ENCODE measurements at places on chromosomes 2 and 18.

GRCh38 chr2:181937473-181937872 lies 45.9 kb downstream of the ITPRID2 start:
- DNase-seq, result no peak

GRCh38 chr2:161761160-161761559 lies 136.9 kb downstream of the SLC4A10 start:
- DNase-seq, result no peak

GRCh38 chr2:117983040-117983439 lies 30.8 kb downstream of the CCDC93 start:
- no peak for DNase-seq

- no peak for DNase-seq
Measured at GRCh38 chr18:56831988-56832387, 180.8 kb downstream of the WDR7 start.

DNA sequence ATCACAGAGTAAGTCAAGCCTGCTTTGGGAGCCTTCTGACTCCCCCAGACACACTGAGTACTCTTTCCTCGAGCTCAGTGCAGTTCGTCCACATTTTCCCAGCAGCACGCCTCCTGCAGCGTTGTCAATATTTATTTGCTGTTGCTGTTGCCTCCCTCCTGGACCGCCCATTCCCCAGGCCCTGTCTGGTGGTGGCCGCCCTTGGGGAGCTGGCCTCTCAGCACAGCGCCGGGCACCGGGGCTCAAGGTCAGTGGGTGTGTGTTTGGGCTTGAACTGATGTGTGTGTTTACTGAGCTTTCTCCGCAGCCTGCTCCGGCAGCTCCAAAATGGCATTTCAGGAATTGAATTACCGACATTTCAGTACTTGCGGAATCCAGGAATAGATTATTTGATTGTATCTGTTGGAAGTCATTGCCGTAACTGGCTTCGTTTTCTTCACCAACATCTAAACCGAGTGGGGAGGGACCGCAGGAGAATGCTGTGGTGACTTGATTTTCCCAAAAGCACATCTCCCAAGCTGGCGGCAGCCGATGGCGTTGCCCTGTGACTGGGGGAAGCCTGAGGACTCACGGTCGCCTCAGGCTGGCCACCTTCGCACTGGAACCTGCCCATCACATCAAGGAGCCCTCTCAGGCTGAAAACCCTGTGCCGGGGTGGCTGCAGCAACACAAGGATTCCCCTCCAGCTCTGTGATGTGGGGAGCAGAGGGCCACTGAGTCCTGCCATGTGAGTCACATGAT lies 66.0 kb downstream of the HPCAL1 start:
- DNase-seq, result no peak

- DNase-seq, result no peak
Measured at GRCh38 chr2:234873828-234874173, 78.0 kb upstream of the SH3BP4 start.

DNA sequence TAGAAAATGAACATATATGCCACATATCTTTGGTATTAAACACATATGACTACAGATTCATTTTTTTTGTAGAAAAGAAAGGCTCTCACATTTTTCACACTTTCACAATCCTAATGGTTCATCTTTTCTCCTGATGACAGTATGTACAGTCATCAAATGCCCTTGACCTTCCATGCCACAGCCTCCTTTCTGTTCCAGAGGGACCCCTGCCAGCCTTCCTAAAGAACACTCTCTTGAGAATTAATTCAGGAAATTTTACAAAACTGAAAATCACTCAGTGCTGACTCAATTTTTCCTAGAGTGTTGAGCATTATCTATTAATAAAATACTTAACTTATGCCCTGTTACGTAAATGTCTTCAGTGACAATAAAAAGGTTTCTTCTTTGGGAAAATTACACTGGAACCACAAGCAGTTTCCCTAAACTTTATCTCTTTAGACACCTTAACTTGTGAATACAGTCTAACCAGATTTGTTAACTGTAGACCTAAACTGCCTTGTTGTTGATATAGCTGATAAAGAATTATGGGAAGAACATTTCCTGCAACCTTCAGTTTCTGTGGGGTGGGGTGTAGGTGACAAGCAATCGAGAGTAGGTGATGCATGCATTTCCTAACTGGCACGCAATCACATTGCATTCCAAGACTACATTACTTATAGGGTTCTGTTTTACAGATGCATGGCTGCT lies 15.3 kb upstream of the ACOXL start:
- no peak for DNase-seq

GRCh38 chr2:223758131-223758840 lies 79.1 kb downstream of the AP1S3 start:
- DNase-seq, result no peak

GRCh38 chr2:72613931-72614330 lies 211.9 kb downstream of the EXOC6B start:
- DNase-seq, result no peak

GRCh38 chr18:48804856-48805610 lies 145.7 kb downstream of the SMAD7 start:
- no peak for DNase-seq

DNA sequence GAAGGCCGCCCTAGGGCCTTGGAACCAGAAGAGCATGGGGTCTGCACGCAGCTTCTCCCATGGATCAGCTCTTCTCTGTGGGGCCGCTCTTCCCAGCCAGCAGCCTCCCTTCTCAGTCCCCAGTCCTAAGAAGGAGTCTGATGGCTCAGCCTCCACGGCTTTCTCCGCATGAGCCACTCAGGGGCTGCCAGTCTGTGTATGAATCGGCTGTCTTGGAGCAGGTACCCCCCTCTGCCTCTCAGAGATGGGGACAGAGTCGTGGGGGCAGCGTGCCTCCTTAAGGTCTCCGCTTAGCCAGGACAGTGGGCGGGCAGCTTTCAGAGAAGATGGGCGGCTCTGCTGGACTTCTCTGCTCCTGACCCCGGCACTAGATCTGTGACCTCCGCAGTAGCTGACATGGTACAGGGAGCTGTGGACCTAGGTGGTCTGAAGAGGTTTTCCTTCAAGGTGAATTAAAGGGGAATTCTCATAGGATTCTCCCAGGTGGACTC lies 21.6 kb downstream of the INPP5D start:
- DNase-seq, result no peak

DNA sequence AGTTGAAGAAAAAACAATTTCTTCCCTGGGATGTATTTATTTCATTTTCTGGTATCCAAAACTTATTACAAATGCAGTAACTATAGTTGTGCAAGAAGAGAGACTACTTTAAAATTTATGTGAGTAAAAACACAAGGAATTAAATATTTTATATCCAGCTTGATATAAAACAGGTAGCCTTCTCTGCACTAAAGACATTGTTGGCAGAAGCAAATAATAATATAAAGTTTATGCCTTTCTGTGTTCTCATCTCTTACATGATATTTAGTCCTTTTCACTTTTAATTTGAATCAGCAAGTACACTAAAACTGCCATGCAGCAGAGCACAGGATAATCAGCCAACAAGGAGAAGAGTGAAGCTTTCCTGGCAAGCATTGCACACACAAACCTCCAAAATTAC lies 352.7 kb downstream of the ARL6IP6 start:
- no peak for DNase-seq

GRCh38 chr2:178863856-178864620 lies 56.8 kb upstream of the TTN start:
- DNase-seq, result no peak

DNA sequence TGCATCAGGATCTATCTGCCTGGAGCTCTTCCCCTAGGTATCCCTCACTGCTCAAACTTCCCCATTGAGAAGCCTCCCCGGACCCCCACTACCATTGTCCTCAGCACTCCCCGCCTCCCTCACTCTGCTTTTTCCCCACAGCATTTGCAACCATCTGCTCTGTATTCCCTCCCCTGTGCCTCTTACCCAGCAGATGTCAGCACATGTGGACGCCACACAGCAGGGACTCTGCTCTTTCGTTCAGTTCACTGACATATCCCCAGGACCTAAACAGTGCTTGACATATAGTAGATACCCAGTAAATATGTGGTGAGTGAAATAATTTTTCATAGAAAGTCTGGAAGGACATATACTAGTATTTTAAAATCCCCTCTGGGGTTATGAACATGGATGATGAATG lies 101.1 kb downstream of the TMEM247 start:
- DNase-seq, result no peak

DNA sequence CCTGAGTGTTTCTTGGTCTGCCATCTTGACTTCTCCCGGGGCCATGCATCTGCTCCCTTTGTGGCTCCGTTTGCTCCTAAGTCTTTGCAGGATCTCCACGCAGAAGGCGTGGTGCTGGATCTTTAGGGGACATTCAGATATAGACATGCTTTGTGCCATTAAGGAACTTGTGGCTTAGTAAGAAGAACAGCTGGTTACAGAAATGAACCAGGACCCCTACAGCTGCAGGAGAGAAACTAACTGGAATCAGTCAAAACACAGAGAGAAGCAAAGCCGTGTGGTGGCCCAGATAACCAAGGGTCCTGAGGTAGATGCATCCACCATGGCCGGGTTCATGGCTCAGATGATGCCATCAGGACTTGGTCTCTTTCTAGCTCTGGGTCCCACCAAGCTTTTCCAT lies 97.6 kb downstream of the SH3RF3 start:
- DNase-seq, result no peak

DNA sequence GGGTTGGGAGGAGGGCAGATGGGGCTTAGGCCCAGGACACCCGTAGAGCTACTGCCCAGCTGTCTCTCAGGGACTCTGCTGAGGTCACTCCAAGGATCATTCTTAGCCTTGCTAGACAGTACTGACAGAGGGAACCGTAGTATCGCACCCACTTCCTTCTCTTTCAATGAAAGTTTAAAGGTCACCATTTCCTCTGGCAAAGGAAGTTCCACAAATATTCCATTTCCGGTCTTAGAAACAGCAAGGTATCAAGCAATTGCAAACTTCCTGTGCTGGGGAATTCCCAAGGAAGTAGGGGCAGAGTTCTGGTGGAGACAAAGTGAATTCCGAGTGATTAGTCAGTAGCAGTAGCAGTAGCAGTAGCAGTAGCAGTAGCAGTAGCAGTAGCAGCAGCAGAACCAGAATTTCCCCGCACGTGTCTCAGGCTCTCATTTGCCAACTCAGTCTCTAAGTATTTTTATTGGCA lies 24.7 kb downstream of the IL1B start:
- DNase-seq, result no peak

- DNase-seq, result no peak
Measured at GRCh38 chr2:129080715-129081476, 762.2 kb upstream of the HS6ST1 start.

GRCh38 chr2:190435031-190435670 lies 27.0 kb downstream of the MFSD6 start:
- peak; percentile 48 for DNase-seq

GRCh38 chr2:100197631-100198153 lies 55.3 kb upstream of the AFF3 start:
- no peak for DNase-seq

GRCh38 chr2:166332106-166332505 lies 43.6 kb downstream of the SCN9A start:
- DNase-seq, result no peak

DNA sequence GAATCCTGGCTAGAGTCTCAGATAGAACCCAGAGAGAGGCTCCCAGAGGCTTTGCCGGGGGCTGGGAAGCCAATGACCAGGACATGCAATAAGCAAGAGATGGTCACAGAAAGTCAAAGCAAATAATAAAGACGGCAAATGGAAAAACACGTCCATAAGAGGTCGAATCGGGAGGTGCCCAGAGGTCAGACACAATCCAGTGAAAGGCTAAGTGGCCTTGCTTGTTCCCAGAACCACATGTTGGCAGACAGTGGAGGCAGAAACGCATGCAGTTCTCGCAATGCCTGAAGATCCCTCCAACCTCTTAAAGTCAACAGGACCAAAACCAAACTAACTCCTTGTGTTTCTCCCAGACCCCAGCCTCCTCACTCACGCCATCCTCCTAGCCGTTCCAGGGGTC lies 3.0 kb downstream of the CYB5A start:
- no peak for DNase-seq

- DNase-seq, result peak; percentile 84
Measured at GRCh38 chr2:145931781-145932395, 1412.0 kb upstream of the ZEB2 start.

- no peak for DNase-seq
Measured at GRCh38 chr2:200693836-200694470, 108.1 kb downstream of the AOX1 start.

DNA sequence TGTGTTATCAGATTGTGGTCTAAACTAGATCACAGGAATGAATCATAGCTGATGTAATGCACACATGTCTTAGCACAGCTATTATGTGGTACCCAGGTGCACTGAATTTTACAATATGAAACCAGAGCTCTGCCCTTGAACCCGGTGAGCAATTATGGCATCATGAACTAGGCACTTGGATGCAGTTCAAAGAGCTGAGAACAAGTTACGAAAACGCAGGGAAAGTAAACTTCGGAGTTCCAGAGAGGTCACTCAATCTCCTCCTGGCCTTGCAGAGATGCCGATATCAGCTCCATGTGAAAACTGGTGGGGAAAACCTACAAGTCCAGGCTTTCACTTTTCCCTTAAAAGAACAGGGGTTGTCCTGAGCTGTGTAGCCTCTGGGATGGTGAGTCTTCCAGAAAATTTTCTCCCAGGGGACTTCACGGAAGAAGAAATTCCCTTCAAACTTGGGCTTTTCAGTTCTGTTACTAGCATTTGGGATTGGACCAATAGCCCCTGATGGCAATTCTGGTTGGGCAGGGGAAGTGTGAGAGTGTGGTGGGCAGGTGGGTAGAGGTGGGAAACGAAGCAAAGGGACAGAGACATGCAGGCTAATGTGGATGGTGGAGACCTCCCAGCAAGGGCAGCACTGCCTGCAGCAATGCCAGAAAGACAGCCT lies 71.1 kb upstream of the SH3BP4 start:
- no peak for DNase-seq

- DNase-seq, result no peak
Measured at GRCh38 chr2:120572226-120572625, 163.4 kb upstream of the GLI2 start.

GRCh38 chr2:75278314-75278713 lies 79.0 kb upstream of the TACR1 start:
- DNase-seq, result no peak

GRCh38 chr18:47911877-47912276 lies 18.6 kb downstream of the SMAD2 start:
- DNase-seq, result no peak

DNA sequence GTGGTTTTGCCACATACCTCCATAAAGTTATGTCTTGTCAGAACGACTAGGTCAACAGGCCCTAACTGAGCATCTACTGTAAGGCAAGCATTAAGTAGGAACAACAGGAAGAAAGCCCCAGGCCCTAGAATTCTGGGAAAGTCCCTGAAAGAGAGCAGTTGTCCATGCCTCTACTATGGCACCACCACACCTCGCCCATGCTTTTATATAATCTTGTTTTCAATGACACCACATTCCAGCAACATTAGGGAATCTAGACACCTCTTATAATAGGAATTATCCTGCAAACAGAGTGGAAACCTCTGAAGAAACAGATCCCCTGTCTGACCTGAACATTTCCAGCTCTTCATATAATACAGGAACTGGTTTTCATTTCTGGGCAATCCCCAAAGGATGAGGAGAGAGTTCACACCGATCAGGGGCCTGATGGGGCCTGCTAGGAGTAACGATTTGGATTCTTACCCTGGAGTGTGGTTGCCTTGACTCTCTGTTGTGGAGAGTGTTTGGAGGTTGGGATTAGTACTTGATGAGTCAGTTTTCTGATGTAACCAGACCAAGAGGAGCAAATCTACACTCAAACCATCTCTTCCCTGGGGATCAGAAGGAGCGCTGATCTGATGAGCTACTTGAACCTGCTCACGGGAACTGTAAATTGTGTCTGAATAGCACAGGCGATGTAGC lies 31.9 kb upstream of the CEP68 start:
- DNase-seq, result no peak
